ENCODE measurements at places on chromosomes 12 and 14. TPM values are rescaled to one million over a fixed set of nuclear protein-coding genes. Genes with fewer than 3 reads are reported as not detected.
A peak's percentile ranks its signal among the peaks of the same experiment; 100 is the strongest.

- no peak for DNase-seq
Measured at GRCh38 chr12:212715-213526, 1.0 kb downstream of the SLC6A12 start.

- no peak for DNase-seq
Measured at GRCh38 chr14:61330511-61330910, 9.1 kb downstream of the PRKCH start.

- no peak for DNase-seq
Measured at GRCh38 chr14:99535908-99536778, 54.9 kb downstream of the CCNK start.

DNA sequence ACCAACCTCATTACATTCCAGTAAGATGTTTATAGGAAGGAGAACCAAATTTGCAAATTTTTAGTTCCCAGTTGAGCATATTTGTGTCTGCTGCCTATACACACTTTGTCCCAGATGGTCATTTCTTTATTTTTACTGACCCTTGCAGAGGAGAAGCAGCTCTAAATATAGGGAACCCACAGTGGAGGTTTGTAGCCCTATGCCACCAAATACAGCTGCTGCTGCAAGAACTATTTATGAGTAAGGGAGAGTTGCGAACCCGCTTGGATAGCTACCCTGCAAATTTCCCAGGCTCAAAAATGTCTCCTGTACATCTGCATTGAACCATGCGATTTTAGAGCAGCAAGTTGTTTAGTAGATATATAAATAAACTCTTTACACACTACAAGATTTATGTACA is 48.2 kb downstream of the NAV3 start:
- no peak for DNase-seq

- no peak for DNase-seq
Measured at GRCh38 chr12:109541413-109541726, 31.9 kb downstream of the MMAB start.

GRCh38 chr14:103547455-103547940 is 15.0 kb downstream of the BAG5 start:
- no peak for DNase-seq

- DNase-seq = no peak
Measured at GRCh38 chr12:111260732-111261131, 108.2 kb downstream of the PHETA1 start.

DNA sequence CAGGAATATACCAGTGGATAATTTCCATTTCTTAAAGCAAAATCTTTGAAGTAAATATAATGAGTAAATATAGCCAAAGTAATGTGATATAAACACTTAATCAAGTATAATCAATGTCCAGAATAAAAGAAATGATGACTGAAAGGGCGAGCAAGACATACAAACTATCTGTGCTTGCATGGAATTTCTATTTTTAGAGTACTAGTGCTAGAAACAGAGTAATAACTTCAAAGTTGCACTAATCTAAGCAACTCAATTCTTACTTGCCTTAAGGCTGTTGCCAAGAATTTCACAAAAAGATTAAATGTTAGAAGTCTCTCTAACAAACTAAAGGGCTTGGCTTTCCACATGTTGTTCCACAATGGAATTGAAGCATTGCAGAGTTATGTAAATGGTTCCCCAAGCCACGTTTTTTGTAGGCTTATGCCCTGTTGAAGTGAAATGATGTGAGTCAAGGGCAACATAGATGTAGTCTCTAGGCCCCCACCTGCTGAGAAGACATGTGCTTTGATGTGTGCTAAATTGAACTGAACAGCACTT is 175.0 kb upstream of the LMNTD1 start:
- no peak for DNase-seq

The DEPDC4 gene
- total RNA-seq = 2.5 TPM

DNA sequence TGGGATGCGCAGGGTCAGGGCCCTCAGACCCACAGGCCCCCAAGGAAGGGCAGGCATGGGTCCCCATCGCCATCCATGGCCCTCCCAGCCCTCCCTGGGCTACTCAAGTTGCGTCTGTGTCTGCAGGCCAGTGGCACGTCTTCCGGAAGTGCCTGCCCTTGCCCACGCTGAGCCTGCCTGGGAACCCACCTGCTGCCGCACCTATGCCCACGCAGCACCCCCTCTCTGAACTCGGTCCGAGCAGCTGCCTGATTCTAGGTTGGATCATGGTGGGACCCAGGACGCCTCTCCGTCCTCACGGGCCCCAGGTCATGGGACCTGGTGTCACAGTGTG is 182.8 kb downstream of the ADGRD1 start:
- no peak for DNase-seq

GRCh38 chr12:93563807-93564538 is 8.5 kb upstream of the SOCS2 start:
- DNase-seq = no peak

DNA sequence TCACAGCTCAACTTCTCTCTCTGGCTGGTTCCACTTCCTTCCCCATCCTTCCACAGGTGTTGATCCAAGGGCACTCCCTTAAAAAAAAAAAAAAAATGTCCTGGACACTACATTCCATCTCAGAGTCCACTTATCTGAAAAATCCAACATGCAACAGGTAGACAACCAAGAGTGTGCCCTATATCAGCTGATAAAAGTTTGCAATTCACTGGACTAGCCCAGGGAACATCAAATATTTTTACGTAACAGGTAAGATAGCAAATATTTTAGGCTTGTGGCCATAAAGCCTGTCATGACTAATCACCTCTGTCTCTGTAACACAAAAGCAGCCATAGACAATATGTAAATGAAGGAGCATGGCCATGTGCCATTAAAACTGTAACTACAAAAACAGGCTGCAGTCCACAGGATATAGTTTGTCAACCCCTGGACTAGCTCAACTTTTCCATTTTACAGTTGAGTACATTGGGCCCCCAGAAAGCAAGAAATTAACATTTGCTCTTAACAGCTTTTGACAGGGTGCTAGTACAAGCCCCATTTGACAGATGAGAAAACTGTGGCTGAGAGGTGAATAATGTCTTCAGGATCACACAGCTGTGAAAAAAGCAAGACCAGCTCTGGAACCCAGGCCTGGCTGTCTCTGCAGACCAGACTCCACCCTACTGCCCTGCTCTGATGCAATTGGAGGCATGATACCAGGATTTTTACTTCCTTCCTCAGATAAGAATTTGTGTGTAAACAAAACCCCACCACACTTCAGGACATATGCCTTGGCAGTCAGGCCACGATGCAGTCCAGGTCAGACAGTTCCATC is 68.9 kb downstream of the CMKLR1 start:
- no peak for DNase-seq

The NXPH4 gene
- total RNA-seq = 5.6 TPM

DNA sequence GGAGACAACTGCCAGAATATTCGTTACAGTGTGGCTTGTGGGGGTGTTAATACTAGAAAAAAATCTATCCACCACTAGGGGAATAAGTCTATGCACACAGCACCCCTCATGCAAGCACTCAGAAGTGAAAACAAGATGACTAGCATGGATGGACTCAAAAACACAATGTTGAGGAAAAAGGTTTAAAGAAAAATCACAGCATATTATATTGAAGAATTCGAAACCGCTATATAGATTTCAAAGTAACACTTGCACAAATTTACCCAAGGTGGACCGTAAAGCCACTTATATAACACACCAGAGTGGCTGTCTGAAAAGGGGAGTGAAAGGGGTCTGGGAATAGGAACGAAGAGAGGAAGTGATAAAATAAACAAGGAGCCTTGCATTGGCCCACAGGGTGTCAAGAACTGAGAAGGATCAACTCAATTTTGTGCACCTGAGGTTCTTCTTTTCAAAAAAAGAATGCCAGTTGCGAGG is 544 bp downstream of the ABCD4 start:
- peak; percentile 41 for DNase-seq

The AQP6 gene
- total RNA-seq = not detected

GRCh38 chr12:86551146-86551571 is 295.0 kb upstream of the MGAT4C start:
- DNase-seq = no peak

DNA sequence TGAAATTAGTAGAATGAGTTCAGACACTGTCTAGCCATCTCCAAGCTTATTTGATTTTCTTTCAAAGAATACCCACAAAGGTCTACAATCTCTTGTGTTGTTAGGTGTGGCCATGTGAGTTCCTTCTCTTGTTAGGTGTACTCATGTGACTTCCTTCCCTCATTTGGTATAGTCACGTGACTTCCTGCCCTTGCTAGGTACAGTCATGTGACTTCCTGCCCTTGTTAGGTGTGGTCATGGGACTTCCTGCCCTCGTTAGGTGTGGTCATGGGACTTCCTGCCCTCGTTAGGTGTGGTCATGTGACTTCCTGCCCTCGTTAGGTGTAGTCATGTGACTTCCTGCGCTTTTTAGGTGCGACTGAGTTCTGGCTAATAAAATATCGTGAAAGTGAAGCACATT is 179.6 kb downstream of the TMX1 start:
- DNase-seq = peak; percentile 35

GRCh38 chr12:57869298-57869926 is 22.9 kb upstream of the CTDSP2 start:
- no peak for DNase-seq

DNA sequence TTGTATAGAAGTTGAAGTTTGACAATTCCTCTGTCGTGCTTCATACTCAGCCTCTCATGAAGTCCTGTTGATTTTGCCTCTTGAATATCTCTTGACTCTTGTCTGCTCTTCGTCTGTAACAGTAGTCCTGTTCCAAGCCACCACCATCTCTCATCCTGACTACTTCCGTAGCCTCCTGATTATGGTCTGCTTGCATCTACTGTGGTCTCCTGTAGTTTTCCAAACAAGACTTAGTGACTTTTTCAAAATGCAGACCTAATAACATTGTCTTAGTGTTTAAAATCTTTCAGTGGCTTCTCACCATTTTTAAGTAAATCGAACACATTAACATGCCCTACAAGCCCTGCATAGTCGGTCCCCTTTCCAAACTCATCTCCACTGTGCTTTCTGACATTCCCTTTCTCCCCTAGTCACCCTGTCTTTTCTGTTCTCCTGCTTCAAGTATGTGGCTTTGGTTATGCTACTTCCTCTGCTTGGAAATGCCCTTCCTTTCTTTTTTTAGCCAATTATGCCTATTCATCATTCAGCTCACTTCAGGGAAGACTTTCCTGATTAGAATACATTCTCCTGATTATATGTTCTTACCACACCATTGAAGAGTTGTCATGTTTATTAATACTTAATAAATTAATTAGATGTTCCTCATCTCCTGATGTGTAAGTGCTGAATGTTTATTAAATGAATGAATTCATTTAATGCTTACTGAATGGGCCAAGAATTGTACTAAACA is 2.0 kb downstream of the SCYL2 start:
- DNase-seq = no peak

DNA sequence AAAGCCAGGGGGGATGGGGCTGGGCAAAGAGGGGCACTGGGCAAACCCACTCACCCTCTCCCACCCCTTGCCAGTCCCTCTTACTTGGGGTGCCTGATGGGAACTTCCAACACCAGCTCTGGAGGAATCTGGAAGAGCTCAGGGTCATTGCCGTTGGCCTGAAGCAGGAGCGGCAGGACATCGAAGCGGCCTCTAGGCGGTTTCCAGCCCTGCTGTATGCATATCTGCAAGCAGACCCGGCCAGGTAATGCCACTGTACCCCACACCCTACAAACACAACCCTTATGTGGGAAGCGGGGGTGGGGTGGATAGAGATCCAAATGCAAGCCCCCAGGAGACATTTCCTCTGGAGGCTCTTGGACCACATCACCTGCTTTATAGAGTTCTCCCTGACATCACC is 83.6 kb downstream of the NOS1 start:
- no peak for DNase-seq

DNA sequence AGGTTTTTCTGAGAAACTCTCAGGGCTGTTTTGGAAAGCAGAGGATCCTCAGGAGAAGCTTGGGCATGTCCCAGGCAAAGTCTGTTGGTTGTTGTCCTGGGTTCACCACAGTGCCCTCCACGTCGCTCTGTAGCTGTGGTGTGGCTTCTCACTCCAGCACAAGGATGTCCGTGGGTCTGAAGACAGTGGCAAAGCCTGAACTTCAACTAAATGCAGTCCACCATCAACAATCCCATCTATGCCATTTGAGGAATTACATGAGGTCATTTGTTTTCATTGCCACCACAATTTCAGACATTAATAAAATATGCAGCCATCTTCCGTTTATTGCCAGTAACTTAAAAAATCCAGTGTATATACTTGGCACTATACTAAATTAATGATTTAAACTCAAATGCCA is 272.1 kb downstream of the LRIG3 start:
- DNase-seq = no peak

DNA sequence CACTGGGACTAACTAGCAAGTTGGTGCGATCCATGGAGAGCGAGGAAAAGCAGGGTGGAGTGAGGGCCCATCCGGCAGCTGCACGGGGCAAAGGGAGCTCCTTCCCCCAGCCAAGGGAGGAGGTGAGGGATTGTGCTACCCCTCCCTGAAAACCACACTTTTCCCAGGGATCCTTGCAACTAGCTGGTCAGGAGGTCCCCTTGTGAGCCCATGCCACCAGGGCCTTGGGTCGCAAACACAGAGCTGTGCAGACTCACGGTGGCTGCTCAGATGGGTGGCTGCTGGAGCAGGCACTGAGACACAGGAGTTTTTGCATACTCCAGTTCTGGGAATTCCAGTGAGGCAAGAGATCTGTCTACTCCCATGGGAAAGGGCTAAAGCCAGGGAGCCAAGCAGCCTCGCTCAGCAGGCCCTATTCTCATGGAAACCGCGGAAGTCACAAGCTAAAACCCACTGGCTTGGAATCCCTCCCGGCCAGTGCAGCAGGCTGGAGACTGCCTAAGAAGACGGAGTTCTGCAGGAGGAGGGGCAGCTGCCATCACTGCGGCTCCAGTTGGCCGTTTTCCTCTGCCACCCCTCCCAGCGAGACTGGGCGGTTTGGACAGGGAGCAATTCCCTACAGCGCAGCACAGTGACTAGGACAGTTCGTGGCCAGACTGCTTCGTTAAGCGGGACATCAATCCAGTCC is 10.9 kb upstream of the ZNF705A start:
- peak; percentile 76 for DNase-seq

The TMPRSS12 gene
- total RNA-seq = not detected

DNA sequence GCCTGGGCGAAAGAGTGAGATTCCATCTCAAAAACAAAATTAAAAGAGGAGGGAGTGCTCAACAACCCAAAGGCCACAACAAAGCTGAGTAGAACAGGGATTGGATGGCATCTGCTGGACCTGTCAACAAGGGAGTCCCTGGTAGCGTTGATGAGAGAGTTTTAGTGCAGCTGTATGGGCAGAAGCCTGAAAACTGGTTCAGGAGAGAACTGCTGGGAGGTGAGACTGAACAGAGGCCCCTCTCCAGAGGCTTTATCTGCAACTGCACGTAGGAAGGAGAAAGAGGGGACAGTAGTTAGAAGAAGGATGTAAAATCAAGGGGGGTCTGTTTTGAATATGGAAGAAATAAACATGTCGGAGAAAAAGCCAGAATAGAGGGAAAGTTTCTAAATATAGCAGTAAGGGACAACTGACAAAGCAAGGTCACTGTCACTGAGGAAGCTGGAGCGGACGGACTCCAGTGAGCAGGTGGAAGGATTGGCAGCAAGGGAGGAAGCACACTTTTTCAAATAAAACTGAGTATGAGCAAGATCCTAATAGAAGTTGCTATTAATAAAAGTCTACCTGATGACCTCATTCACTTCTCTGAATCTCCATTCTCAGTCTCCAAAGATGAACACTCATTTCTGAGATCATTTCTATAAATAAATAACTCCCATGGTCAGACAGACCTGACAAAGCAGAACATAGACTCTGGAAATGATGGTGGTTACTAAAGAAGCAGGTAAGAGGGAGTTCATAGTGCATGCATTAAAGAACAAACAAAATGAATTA is 11.8 kb upstream of the ATF1 start:
- no peak for DNase-seq
